ENCODE measurements at places on chromosomes 5 and 9. TPM values are rescaled to one million over a fixed set of nuclear protein-coding genes. Genes with fewer than 3 reads are reported as not detected.

DNA sequence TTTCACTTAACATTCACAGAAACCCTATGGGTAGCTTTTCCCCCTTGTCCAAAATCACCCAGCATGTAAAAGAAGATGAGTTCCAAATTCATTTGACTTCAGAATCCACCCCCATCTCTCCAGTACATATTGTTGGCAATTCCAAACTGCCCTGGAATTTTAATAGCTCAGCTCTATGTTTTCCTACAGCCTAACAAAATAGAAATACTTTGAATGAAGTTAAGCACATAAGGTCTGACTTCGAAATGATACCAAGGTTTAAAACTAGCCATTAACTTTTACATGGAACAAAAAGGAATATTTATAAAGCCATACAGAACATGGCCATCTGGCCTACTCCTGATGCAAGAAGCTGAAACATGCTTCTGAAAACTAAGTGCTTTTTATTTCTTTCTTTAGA, 634.3 kb downstream of the PDE4D start:
- no peak for DNase-seq

- DNase-seq = no peak
These were observed 72.0 kb downstream of the PDE8B start for GRCh38 chr5:77282337-77283027.

DNA sequence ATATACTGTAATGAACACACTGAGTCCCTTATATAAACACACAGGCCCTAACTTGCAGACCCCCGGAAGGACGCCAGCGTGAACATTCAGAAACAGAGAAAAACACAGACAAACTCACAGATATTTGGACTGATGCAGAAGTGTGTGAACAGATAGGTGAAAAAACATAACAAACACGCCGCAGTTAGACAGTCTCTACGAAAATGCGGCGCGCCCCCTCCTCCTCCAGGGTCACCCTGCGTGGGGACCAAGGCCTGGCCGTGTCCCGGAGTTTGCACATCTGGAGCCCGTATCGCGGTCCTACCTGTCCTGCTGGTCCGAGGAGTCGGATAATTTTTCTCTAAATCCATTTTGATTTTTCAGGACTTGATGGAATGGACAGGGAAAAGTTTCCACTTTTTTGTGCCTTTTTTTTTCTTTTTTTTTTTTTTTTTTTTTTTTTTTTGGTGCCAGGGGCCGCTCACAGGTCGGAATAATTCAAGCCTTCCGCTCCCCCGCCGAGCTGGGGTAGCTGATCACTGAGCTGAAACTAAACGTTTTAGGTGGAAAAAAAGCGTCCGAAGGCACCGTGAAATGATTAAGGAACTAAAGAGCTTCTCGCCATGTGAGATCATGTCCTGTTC, at the start of gene PAX5:
PAX5 (minus strand) TSS at position 587 of the 623 bp plus-strand sequence; CDS start at position 350, 237 bp downstream.
- peak; percentile 10 for DNase-seq

DNA sequence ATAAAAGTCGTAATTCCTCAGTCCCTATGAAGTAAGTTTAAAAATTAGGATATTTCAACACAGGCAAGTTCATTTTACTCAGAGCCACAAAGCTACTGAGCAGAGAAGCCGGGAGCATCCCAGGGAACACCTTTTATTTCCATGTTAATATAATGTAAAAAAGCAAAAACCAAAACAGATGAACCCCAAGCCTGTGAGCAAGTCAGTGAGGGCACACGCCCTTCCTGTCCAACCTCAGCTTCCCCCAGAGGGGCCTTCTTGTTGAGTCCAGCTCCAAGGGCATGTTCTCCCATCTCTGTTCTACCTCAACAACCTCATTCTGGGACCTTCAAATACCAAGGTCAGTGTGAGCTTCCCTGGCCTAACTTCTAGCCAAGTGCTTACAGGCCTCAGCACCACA, 24.8 kb downstream of the NSUN2 start:
- no peak for DNase-seq

DNA sequence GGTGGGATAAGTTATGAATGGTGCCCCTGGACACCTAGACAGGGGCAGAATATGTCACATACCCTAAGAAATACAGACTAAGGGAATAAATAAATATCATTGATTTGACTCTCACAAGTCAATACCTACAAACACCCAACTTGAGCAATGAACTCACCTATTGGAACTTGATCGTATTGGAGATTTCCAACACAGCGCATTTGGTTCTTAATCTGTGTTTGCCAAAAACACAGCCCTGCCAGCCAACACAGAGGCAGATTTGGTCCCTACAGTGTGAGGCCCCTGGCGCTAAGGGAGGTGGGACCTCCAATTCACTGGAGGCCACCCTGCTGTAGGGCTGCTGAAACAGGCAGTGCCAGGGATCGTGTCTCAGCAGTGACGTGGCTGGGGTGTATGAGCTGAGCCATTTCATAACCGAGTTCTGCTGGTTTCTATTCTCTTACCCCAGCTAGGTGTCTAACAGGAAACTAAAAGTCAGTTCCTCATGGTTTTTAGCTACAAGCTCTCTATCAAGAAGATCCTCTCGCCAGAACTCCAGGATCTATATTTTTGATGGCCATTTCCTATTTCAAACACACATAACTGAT, 84.5 kb downstream of the SLC1A1 start:
- peak; percentile 19 for DNase-seq

DNA sequence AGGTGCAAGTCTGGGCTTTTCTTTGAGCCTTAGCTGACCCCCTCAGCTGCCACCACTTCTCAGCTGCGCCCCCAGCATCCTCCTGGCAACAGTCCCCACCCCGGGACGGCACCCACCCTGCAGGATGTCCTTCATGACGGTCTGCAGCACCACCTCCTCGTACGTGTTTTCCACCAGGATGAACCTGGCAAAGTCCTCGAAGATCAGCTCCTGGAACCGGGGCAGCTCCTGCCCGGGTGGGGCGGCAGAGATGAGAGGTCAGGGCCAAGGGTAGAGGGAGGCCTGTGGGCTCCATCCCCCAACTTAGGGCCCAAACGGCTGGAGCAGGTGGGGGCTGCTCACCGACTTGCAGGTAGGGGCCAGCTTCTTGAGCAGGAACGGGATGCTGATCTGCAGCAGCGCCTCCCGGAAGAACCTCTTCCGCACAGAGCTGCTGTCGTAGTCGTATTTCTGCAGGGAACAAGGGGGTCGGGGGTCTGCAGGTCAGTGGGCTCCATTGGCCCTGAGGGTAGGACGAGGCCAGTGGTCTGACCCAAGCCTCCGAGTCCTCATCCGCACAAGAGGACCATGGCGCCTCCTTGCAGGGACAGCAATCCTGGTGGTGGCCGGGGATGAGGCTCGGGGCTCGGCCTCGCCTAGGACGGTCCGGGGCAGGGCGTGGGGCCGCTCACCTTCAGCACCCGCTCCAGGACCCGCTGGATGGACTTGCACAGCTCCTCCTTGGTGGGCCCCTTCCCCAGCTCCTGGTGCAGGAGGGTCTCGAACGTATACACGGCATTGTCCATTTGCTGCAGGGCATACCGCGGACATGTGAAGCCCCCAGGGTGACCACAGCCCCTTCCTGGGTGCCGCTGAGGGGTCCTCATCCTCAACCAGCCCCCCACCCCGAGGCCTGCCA, 56.7 kb downstream of the LRSAM1 start:
- no peak for DNase-seq

DNA sequence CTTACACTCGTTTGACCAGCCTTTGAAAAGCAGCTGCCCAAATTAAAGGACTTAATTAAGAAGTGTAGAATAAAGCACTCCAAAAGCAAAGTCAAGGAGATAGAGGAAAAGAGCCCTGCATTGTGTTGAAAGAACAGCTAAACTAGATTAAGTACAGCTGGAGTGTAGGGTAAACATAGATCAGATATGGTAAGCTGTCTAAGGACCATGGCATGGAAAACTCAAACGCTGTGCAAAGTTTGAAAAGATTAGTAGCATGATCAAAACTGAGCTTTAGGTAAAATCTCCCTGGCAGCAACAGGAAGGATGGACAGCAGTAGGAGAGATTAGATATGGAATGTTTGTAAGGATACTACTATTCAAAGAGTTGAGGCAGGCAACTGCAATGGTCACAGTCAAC, 55.4 kb downstream of the BNC2 start:
- DNase-seq = no peak

DNA sequence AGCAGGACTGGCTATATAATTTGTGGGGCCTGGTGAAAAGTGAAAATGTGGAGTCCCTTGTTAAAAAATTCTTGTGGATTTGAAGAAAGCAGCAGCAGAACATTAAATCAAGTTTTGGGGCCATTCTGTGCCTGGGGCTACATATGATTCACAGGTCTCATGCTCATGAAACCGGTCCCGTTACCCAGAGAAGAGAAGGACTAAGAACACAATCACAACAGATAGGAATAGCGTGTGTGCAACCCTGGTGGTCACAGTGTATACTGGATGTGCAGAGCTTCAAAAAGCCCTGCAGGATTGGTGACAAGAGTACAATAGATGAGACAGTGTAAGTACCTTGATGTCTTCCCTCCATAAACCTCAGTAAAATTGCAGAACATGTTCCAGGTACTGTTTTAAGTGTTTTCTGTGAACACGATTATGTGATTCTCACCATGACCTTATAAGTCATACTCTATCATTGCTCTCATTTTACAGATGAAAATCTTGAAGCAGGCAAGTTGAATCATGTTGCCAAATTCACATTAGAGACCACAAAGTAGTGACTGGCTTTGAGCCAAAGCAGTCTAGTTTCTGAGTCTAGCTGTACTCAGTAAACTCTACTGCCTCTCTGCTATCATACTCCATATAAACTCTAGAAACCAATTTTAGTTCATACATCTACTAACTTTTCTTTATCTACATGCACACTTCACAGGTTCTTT, 636.5 kb downstream of the TAF11L14 start:
- no peak for DNase-seq

DNA sequence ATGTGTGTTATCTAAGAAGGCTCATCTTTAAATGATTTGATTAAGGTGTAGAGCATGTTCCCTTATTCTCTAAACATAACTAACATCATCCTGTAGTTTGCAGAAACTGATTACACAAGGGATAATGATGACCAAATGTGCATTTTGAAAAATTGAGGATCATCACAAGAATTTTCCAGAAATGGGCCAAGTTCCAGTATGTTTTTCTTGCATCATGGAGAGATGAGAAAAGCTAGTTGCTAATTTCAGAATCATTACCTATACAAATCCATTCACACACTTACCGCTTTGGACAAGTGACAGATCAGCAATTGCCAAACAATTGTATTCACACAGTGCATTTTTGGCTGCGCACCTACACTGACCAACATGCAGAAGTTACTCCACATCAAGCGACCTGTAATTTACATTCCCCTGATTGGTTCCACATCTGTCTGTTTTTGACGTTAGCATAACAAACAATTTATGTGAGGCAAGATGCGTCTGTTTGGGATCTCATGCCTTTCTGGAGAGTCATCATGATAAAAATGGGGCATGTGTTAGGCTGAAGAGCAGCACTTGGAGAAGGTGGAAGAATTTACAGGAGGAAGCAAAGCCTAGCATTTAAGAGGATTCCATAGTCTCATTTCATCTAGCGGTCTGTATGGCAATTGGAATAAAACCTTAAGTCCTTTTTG, 2.8 kb upstream of the BNC2 start:
- no peak for DNase-seq

Gene SPINK6
- total RNA-seq = not detected

Data from activated CD4-positive, alpha-beta T cell treated with anti-CD3 and anti-CD28 coated beads for 36 hours (primary cell).